Gastroesophageal sphincter (tissue), 4 donors: ENCODE measurements at places on chromosomes 6 and 20. TPM values are rescaled to one million over a fixed set of nuclear protein-coding genes. Genes with fewer than 3 reads are reported as not detected.
A peak's percentile ranks its signal among the peaks of the same experiment; 100 is the strongest.

CDK5RAP1 gene
- 45.0 TPM for total RNA-seq

ZNF334 gene
- 0.66 TPM for total RNA-seq

APOM gene
- 1.3 TPM for total RNA-seq

HTR1E gene
- total RNA-seq = not detected

TXLNB gene
- total RNA-seq = 5.4 TPM

SLC22A23 gene
- total RNA-seq = 10.8 TPM

KCNK16 gene
- total RNA-seq = not detected

HSPA1B gene
- total RNA-seq = 213 TPM

TTK gene
- not detected for total RNA-seq

OR2B6 gene
- not detected for total RNA-seq

SLC29A1 gene
- total RNA-seq = 120 TPM

TINAG gene
- not detected for total RNA-seq

DNA sequence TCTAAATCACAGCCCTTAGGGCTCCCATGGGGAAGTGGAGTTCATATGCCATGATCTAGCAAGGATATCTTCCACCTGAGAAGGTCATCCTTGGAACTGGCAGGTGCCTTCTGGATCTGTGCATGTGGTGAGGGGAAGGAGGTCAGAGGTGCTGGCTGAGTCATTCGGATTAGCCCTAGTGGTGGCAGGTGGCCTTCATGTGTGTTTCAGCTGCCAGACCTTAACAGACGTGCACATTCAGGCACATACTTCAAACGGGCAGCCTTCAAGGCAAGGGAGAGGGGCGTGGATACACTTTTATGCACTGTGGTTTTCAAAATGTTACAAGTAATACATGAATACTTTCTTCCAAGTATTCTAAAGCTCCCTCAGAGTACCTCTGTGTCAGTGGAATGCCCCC lies 51.2 kb downstream of the BMP6 start:
- no peak for ATAC-seq

DNA sequence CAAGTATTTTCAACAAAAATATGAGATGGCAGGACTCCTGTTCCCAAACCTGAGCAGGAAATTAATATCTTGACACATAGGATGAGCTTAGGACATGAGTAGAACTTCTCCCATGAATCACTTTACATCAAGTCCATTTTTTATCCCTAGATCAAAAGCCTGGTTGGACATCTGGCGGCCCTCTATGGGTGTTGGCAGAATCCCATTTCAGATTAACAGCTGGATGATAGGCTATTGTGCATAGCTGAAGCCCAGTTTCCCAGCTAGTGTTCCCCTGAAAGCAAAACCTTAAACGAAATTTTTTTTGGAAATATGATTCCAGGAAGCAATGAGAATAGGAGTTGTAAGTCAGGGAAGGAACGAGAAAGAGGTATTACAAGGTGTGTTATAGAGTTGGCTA lies 449.4 kb upstream of the CHD6 start:
- ATAC-seq = no peak

- no peak for ATAC-seq
Observed at GRCh38 chr6:14001329-14002012, 76.7 kb downstream of the RNF182 start.

GRCh38 chr6:125165256-125165655 lies 11.7 kb downstream of the TPD52L1 start:
- ATAC-seq = no peak

DNA sequence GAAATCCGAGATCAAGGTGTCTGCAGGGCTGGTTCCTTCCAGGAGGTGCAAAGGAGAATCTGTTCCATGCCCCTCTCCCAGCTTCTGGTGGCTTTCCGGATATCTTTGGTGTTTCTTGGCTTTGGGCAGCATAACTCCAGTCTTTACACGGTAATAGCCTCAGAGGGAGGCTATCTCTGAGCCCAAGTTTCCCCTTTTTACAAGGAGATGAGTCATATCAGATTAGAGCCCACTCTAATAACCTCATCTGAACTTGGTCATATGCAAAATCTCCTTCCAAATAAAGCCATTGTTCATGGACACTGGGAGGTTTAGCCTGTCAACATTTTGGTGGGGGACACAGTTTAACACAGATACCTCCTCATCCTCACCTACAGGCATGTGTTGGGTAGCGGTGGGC lies 213.7 kb downstream of the ATXN1 start:
- ATAC-seq = no peak

DNA sequence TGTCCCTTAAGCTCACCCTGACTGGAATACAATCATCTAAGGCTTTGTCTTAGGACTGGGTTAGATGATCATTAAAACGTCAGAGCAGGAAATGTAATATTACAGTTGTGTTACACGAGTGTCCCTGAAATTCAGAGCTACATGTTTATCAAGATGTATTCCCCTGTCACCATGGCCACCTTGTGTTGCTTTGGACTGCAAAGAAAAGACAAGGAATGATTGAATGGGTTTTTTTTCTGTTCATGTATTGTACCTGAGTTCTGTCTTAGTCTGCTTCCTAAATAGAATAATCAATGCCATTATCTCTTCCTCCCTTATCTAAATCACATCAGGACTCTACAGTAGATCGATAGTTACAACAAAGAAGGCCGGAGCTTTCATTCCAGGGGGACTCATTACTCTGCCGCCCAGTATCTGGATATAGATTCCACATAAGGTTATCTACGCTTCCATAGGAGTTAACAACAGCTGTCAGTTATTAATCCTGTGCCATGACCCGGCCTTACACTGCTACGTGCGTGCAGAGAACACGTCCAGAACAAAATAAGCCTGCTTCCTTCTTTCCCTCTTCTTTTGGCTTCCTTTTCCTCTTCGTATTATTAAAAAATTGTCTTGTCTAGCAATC lies 274.1 kb upstream of the SASH1 start:
- ATAC-seq = no peak

- ATAC-seq = no peak
Observed at GRCh38 chr6:44258325-44258863, 1.1 kb upstream of the SLC35B2 start.

- no peak for ATAC-seq
Observed at GRCh38 chr6:5435449-5435848, 174.1 kb downstream of the FARS2 start.

DNA sequence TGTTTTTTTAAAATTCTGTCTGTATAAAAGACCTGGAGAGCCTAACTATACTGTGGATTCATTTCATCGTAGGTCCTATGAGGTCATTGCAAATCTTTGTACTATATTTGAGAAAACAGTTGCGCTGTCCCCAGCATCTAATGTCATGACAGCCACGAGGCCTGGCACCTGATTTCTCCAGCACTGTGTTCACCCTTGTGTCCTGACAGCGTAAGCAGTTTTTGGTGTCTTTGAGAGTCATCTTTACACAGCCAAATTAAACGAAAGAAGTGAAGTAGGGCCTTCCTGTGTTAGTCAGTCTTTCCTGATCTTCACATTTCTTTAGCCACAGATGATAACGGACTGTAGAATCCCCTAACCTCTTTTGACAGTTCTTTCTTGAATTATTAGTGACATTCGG lies 70.6 kb upstream of the PHACTR2 start:
- no peak for ATAC-seq

DNA sequence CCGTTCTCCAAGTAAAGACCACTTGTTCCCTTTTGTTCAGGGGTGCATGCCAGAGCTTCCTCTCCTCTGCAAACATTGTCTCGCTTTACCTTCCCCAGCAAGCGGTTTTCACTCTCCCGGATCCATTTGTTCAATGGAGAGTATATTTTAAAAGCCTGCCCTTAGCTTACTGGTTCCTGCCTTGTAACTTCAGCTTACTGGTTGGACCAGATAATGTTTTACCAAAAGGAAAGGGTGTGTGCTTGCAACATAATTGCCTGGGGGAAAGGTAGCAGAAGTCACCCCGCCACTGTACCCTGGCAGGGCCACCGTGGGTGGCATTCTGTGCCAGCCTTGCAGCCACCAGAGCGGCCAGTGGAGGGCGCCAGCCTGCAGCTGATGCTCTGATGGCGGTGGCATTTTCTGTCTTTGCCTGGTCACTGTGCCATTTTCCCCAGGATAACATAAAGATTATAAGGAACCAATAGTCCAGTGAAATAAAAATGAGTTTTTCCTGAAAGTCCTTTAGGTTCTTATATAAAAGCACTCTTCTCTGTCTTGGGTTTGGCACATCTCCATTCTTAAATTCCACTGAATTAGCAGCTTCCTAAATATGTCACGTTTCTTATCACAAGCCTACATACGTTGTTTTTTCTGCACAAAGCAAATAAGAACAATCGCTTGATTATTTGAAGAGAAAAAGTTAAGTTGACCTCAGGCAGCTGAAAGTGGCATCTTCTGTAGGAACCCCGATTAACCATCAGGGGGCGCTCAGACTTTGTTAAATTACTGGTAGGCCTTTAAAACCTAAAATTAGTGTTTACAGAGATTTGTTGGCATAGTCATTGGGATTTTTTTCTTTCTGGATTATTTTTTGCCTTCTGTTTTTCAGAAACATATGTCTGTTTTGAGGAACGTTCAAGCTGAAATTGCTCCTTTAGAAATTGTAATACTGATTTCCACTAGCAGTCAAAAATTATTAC lies 67.4 kb upstream of the XRN2 start:
- peak; percentile 34 for ATAC-seq

DNA sequence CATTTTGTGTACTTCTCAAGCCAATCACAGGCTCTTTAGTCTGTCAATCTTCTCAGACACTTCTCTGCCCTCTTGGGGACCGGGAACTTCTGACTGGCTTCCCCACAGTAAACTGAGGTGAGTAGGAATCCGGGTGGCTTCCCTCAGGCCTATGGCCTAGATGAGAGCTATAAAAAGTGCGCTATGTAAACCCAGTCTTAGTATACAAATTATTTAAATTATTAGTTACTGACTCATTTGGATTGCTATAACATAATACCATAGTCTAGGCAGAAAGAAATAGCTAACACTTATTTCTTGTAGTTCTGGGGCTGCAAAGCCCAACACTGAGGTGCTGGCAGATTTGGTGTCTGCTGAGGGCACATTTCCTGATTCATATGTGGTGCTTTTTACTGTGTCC lies 109.2 kb upstream of the MCHR2 start:
- ATAC-seq = no peak

DNA sequence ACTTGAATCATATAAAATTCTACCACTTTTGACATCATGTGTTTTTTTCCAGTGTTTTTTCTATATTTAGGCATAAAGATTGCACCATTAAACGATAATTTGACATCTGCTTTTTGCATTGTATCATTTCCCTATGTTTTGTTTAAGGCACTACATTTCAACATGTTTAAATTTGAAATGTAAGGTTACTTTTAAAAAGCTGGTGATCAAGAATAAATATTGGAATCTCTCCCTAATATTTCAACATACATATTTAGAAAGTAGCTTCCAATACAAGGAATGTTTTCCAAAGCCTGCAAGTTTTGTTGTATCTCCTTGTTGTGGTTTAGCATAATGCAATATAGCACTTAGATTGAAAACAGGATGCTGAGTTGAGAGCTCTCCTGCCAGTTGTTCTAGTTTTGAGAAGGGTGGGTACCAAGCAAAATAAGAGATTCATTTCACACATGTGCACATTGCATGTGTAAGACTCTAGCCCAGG lies 76.5 kb downstream of the SYNJ2 start:
- ATAC-seq = no peak

DNA sequence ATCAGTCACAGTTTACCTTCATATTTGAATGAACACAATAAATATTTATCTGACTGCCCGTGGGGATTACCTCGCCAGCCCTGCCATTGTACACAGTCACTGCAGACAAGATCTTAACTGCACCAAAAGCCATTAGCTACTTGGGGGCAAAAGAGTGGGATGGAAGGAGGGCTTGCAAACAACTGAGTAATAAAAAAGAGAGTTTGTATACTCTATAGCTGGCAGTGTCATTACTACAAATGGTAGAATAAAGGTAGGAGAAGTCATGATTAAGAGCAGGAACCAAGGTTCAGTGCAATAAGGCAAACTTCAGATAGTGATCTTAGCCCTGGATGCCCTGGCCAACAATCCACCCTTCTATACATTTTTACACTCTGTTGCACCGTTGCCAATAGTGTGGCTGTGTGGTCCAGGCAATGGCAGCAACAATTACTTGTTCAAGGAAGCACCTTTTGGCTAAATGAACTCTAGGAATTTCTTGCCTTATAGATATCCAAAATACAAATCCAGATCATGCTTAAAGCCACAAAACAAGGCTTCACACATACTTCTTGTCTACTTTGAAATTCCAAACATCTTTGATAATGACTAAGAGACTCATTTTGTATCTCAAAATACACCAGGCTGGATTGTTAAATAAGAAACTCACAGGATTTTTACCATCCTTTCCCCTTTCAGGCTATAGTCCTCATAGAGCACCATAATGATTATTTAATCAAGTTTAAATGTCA lies 955.4 kb upstream of the ADGRB3 start:
- no peak for ATAC-seq

- no peak for ATAC-seq
Observed at GRCh38 chr20:33178726-33179125, 10.8 kb downstream of the BPIFA2 start.

GRCh38 chr6:37570482-37571133 lies 70.9 kb upstream of the CCDC167 start:
- ATAC-seq = no peak

DNA sequence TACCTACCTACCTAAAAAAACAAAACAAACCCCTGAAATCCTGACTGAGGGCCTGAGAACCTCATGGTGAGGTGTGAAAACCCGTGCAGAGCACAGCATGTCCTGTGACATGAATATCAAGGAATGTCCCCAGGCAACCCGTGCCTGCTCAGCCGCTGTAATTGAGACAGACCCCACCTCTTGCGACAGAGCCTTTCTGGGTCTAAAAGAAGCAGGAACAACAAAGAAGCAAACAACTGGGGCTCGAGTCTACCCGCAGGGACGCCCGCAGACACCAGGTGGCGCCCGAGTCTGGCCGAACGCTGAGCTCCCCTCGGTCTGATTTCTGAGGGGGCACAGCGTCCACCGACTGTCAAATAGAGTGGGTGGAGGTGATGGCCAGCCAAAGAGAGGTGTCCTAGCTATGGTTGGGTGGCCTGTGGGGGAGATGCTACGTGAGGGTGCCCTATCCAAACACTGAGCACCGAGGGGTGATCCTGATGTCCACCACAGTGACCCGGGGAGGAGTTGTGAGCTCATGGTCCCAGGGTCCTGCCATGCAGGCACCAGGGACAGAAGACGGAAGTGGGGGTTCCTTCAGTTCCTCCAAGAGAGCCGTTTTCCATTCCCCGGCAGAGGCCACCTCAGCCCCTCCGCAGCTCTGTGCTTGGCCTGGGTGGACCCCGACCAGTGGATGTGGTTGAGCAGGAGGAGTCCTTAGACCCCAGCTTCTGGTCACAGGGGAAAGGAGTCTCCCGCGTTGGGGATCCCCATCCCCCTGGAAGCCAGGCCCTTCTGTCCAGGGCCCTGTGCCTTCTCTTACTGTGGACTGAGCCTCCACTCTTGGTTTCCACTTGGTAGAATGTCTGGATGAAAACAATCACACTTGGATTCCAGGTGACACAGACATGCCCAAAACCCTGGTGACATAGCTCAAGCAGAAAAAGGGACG lies 268.2 kb downstream of the CDC5L start:
- ATAC-seq = peak; percentile 90

- ATAC-seq = no peak
Observed at GRCh38 chr6:132404736-132405135, 3.5 kb upstream of the MOXD1 start.

- ATAC-seq = peak; percentile 45
Observed at GRCh38 chr20:38032585-38033329, 499 bp downstream of the TTI1 start.
